ENCODE measurements at places on chromosomes 5 and 9. TPM values are rescaled to one million over a fixed set of nuclear protein-coding genes. Genes with fewer than 3 reads are reported as not detected.

- no peak for DNase-seq
- H3K27me3 ChIP-seq: peaks cover 7% of the 10 kb centered on the region
- H3K4me1 ChIP-seq: no peaks in the 10 kb centered on the region
- H3K4me3 ChIP-seq: no peak overlapping the region
- no peaks in the 10 kb centered on the region for H3K36me3 ChIP-seq
Measured at GRCh38 chr5:142210864-142211412, 102.4 kb downstream of the NDFIP1 start.

- no peaks in the 10 kb centered on the region for H3K27me3 ChIP-seq
- no peak overlapping the region for H3K4me3 ChIP-seq
- H3K27ac ChIP-seq: no peak overlapping the region
Measured at GRCh38 chr5:31811210-31811609, 172.3 kb downstream of the PDZD2 start.

GRCh38 chr5:129049126-129049799 lies 45.3 kb upstream of the ISOC1 start:
- H3K4me3 ChIP-seq: no peak overlapping the region
- no peak for DNase-seq
- H3K27ac ChIP-seq: no peak overlapping the region
- no peaks in the 10 kb centered on the region for H3K36me3 ChIP-seq
- no peaks in the 10 kb centered on the region for H3K4me1 ChIP-seq

DNA sequence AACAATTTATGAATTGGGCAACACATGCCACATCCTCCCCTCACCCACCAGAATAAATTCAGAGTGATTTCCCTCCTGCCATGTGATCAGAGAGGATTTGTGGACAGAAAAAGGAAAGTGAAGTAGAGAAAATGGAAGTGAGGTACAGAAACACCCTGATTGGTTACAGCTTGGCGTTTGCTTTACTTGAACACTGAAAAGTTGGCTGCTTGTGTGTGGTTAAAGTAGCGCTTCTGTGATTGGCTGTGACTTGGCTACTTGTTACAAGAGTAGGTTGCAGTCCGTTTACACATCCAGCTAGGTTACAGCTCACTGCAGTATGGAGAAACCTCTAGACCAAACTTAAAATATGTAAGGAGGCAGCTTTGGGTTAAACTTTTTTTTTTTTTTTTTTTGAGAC lies 205.2 kb upstream of the ZNF608 start:
- H3K4me1 ChIP-seq: no peaks in the 10 kb centered on the region
- H3K27ac ChIP-seq: no peak overlapping the region
- H3K4me3 ChIP-seq: no peak overlapping the region
- no peak for DNase-seq

- H3K4me1 ChIP-seq: no peaks in the 10 kb centered on the region
- peaks cover 1% of the 10 kb centered on the region for H3K36me3 ChIP-seq
- H3K27ac ChIP-seq: no peak overlapping the region
- H3K4me3 ChIP-seq: no peak overlapping the region
Measured at GRCh38 chr5:55497712-55498111, 37.1 kb downstream of the PLPP1 start.

DNA sequence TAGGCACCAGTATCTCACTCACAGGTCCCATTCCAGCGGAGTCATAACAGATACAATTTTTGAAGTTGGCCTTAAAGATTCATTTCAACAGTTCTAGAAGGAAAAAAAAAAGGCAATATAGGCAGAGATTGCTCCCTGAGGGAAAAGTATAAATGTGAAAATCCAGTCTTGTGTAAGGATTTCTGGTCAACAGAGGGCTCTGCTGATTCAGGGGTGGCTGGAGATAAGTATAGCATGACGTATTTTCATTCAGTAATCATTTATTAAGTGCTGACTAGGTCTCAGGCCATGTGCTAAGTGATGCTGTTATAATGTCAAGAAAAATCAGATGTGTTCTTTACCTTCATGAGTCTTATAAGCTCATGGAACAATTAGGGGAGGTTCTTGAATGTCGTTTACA lies 377.3 kb upstream of the MEF2C start:
- DNase-seq: no peak
- H3K4me3 ChIP-seq: no peak overlapping the region
- no peak overlapping the region for H3K27ac ChIP-seq
- H3K36me3 ChIP-seq: no peaks in the 10 kb centered on the region
- H3K27me3 ChIP-seq: no peaks in the 10 kb centered on the region

DNA sequence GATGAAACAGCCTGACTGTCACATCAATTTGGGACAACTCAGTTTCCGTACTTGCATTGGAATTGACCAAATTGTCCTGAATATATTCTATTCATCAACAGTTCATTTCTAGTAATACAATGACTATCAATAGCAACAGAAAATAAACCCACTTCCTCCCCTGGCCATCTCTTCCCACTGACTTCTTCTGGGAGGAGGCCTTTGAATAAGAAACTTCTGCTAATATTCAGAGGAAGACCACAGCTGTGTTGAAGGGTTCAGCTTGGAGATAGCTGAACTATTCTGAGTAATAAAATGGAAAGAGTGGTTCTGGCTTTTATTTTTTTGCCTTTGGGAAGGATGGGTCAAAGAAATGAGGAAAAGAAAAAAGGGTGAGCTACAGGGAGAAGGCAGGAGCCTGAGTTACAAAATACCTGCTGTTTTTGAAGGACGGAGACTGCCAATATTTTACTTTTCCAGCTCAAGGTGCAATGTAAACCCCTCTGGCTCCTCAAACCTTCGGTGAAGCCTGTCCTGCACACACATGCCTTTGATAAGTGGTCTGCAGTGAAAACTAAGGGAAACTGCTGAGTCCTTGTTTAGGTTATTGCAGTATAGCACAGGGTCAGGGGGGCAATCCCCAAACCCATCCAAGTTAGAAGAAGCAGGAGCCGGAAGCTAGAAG lies 29.9 kb downstream of the FYB1 start:
- H3K36me3 ChIP-seq: peaks cover 7% of the 10 kb centered on the region
- H3K4me3 ChIP-seq: peak overlapping the region; percentile 70
- no peak for DNase-seq
- H3K27ac ChIP-seq: peak overlapping the region; percentile 97

DNA sequence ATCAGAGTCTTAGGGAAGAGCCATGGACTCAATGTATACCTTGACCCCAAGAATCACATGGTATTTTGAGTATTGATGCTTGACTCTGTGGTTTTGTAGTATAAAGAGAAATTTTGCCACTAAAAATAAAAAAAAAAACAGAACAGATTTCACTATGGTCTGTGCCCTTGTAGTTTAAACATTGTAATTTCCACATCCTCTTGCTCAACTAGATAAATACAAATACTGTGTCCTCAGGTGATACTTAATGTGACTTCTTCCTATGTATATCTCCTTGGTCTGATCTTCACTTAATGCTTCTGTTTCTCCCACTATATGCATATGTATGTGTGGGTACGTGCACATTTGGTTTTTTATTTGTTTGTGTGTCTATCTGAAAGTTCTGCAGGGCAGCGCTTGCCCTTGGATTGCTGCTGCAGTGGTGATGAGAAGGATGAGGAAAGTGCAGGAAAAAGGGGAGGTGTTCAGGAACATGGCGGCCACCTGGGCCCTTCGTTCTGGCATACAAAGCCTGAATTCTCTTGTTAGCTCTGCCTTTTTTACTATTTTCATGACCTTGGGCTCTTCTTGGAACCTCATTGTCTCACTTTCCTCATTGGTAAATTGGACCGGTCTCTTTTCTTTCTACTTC lies 222.2 kb downstream of the MAST4 start:
- H3K4me3 ChIP-seq: no peak overlapping the region
- H3K27ac ChIP-seq: no peak overlapping the region
- H3K4me1 ChIP-seq: peaks cover 82% of the 10 kb centered on the region
- H3K36me3 ChIP-seq: peaks cover 3% of the 10 kb centered on the region
- H3K27me3 ChIP-seq: no peaks in the 10 kb centered on the region

DNA sequence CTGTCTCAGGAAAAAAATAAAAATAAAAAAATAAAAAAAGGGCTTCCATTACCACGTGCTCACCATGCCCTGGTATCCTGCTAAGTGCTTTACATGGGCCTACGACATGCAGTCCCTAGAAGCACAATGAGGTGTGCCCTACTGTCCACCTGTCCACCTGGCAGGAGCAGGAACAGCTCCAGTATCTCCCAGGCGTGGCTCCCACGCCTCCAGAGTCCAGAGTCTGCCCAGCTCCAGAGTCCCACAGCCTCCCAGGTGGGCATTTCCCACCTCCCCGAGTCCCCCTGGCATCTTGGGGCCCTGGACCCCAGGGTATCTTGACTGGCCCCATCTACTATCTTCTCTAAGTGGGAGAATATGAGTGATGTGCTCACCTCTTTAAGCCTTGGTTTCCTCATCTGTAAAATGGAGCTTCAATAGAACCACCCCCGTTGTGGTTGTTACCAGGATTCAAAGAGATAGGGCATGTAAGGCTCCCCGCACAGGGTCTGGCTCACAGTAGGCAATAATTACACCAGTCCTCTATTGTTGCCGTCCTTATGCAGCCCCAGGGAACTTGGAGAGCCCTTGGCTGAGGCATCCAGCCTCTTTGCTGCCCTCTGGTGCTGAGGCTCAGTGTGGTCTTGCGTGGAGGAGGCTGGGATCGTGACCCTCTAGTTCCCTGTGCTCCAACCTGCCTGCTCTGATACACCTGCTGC lies 8.9 kb downstream of the CXCL14 start:
- peaks cover 5% of the 10 kb centered on the region for H3K4me1 ChIP-seq
- peaks cover 4% of the 10 kb centered on the region for H3K27me3 ChIP-seq
- H3K27ac ChIP-seq: no peak overlapping the region
- no peaks in the 10 kb centered on the region for H3K36me3 ChIP-seq
- no peak for DNase-seq

GRCh38 chr9:113634596-113635515 lies 171.3 kb downstream of the RGS3 start:
- H3K4me3 ChIP-seq: no peak overlapping the region
- no peaks in the 10 kb centered on the region for H3K27me3 ChIP-seq
- no peak for DNase-seq
- H3K27ac ChIP-seq: no peak overlapping the region

DNA sequence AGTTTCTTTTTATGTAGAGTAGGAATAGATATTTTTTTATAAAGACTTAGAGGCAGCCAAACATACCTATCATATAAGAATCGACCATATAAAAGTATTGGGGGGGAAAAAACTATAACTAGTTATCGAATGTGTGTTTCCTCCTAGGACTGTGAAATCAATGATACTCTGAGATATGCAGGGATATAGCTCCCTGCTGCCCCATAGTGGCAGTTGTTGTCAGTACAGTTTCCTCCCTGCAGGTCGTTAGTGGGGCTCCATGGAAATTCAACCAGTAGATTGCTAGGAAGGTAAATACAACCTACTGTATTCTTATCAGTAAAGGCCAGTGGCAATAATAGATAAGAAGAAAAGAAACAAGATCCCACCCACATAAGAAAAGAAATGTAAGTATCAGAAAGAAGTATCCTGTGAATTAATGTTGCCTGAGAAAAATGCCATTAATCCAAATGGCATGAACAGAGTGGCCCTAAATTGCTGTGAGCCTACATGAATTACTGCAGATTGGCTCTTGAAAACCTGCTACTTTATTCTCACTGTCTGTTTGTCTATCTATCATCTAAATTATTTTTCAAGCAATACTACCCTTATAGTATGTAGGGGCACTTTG lies 136.9 kb upstream of the FBN2 start:
- no peak for DNase-seq
- H3K4me3 ChIP-seq: no peak overlapping the region
- H3K27me3 ChIP-seq: peaks cover 3% of the 10 kb centered on the region
- no peak overlapping the region for H3K27ac ChIP-seq
- no peaks in the 10 kb centered on the region for H3K4me1 ChIP-seq
- no peaks in the 10 kb centered on the region for H3K36me3 ChIP-seq

DNA sequence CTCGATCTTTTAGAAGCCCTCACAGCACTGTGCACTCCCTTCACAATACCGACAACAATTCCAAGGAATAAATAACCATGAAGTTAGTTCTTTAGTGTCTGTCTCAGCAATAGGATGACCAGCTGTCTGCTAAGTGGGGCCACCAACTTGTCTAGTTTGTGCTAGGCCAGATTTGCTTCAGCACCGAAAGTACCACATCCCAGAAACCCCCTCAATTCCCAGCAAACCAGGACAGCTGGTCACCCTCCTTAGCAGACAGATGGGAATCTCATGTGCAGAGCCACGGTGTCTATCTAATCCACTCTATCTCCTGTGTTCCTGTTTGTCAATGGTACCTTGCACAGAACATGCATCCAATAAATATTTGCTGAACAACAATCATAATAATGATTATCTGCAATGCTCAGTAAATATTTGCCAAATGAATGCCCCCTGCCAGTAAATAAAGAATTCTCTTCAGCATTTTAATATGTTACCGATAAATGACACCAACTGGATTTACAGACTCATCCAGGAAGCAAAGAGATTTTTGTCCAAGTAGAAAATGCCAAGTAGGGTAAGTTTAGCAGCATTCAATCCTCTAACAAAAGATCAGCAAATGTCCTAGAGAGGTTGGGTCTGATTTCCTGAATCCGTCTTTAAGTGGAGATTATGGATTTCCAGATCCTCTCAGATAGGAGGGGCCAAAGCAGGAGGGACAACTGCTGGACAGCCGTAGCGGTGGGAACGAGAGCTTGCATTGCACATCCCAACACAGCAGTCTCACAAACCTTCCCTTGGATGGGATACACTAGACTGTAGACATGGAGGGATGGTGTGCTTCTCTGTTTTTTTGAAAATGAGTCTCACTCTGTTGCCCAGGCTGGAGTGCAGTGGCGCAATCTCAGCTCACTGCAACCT lies 51.9 kb upstream of the ANKRD33B start:
- no peak overlapping the region for H3K27ac ChIP-seq
- H3K4me3 ChIP-seq: no peak overlapping the region
- H3K36me3 ChIP-seq: peaks cover 1% of the 10 kb centered on the region
- peaks cover 6% of the 10 kb centered on the region for H3K27me3 ChIP-seq

- no peak for DNase-seq
- H3K4me1 ChIP-seq: peaks cover 26% of the 10 kb centered on the region
- H3K27me3 ChIP-seq: no peaks in the 10 kb centered on the region
- H3K4me3 ChIP-seq: no peak overlapping the region
- H3K27ac ChIP-seq: no peak overlapping the region
Measured at GRCh38 chr5:109844695-109845094, 155.0 kb downstream of the MAN2A1 start.

- H3K4me1 ChIP-seq: no peaks in the 10 kb centered on the region
- H3K4me3 ChIP-seq: no peak overlapping the region
- H3K27ac ChIP-seq: no peak overlapping the region
- no peaks in the 10 kb centered on the region for H3K27me3 ChIP-seq
- peaks cover 20% of the 10 kb centered on the region for H3K36me3 ChIP-seq
Measured at GRCh38 chr5:111454776-111455175, 57.6 kb downstream of the STARD4 start.

CCDC152 gene
- total RNA-seq: 4.3 TPM

RASGEF1C gene
- total RNA-seq: not detected

ADGRD2 gene
- not detected for total RNA-seq

ADAMTS13 gene
- 1.2 TPM for total RNA-seq

FAXDC2 gene
- not detected for total RNA-seq
